ENCODE measurements at places on chromosomes 13 and 19.

DNA sequence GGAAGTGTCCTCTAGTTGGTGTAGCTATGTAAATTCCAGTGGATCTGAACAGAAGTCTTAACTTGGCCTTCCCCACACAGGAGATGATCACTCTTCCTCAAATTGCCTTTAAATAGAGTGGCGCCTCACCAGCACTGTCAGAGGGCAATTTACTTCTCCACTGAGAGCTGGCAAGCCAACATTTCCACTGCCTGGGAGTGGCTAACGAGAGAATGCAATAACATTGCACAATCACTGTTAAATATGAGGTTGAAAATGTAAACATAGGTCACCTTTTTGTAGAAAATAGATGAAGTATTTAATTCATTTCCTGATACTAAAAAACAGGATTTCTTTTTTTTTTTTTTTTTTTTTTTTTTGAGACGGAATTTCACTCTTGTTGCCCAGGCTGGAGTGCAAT is 55.4 kb upstream of the UBL3 start:
- DNase-seq: no peak

- DNase-seq: no peak
Measured at GRCh38 chr13:98105929-98106336, 37.0 kb upstream of the FARP1 start.

DNA sequence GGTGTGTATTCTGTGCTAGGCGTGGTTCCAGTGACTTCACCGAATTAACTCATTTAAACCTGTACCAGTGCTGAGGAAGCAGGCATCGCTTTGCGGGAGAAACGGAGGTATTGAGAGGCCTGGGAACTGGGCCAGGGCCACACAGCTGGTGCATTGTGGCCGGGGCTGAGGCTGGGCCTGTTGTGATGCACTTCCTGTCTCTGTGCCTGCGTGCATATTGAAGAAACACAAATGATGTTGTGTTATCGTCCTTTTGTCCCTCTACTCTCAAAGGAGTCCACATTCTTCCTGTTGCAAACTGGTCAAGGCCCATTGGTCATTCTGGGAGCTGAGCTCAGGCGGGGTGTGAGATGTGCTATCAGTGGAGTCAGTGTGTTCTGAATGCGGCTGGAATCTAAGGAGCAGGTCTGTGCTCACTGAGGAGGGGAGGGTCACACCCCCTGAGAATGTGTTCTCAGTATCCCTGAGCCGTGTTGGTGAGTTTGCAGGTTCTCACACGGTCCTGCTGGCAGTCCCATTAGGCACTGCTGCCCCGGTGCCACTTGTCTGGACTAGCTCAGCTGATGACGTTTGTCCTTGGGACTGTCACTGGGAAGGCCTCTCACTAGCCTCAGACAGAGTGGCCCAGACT is 62.1 kb downstream of the ARHGEF7 start:
- no peak for DNase-seq

DNA sequence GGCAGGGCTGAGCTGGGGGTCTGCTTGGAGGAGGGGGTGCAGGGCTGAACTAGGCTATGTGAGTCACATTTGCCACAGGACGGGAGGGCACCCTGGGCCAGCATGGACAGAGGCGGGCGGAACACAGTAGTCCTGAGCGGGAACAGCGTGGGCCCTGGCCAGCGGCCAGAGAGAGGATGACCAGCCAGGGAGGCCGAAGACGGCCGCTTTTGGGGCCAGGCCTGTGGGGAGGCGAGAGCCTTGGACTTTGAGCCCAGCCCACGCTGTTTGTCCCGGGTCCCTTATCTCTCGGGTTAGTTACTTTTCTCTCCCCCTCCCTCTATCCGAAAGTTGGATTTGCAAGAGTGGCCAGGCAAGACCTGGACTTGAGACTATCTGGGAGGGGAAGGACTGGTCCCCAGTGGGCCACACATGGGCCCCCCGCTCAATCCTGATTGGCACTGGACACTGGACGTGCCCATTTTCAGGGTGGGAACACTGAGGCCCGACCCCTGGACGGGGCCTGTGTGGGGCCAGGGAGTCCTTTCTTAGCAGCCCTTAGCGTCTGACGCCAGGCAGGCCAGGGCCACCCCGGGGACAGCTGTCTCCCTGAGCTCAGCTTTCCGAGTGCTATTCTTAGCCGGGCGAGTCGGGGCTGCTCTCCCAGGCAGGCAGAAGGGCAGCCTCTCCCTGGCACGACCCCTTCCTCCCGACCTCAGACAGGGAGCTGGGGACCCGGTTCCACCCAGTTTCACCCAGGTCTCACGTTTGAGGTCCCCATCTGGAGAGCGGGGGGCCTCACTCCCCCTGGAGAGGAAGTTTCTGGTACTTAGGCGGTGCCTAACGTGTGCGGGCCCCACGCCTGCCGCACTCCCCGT is 833 bp downstream of the GAMT start:
- no peak for DNase-seq

GRCh38 chr13:32443111-32443510 is 15.2 kb upstream of the N4BP2L1 start:
- peak; percentile 13 for DNase-seq

GRCh38 chr13:112943309-112944125 is 25.5 kb upstream of the MCF2L start:
- DNase-seq: peak; percentile 6

All from activated CD4-positive, alpha-beta T cell treated with anti-CD3 and anti-CD28 coated beads, Interleukin-2, amount 50 U/mL, for 24 hours (primary cell).